Pancreas (tissue), 10 donors: ENCODE measurements at places on chromosomes 7 and 10. TPM values are rescaled to one million over a fixed set of nuclear protein-coding genes. Genes with fewer than 3 reads are reported as not detected.
A peak's percentile ranks its signal among the peaks of the same experiment; 100 is the strongest.

The WBP1L gene
- 18.7 TPM for total RNA-seq

- DNase-seq, result peak; percentile 78
Observed at GRCh38 chr7:54932818-54933543, 85.8 kb upstream of the EGFR start.

The NKX6-2 gene
- not detected for total RNA-seq

The FOXI2 gene
- 0.22 TPM for total RNA-seq

- DNase-seq, result no peak
Observed at GRCh38 chr7:54814401-54814800, 55.4 kb upstream of the SEC61G start.

- DNase-seq, result no peak
Observed at GRCh38 chr7:40425696-40426095, 290.9 kb downstream of the SUGCT start.

DNA sequence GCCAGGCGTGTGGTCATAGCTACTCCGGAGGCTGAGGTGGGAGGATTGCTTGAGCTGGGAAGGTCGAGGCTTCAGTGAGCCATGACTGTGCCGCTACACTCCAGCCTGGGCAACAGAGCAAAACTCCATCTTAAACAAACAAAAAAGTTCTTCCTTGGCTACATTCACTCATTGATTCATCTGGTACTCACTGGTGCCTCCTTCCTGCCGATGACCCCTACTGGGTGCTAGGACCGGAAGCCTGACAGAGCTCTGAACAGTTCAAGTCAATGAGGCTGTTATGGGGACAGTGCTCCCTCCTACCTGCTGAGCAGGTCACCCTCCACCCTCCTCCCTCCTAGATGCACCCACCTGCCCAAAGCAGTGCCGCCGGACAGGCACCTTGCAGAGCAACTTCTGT, 4.9 kb downstream of the PCOLCE start:
- DNase-seq, result no peak

DNA sequence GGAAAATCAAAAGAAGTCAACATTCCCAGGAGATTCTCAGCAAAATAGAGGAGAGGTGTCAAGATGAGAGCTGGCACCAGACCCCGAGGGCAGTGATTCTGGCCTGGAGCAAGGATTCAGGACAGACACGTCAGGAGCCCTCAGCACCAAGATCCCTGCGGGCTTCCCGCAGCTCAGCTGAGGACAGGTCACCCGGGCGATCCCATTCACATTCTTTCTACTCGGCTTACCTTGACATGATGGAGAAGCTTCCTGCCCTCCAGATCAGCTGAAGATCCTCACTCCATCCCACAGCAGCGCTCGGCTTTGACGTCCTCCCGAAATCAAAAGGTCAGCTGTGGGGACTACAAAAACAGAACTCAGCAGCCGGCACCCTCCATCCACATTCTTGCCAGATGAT, 139.1 kb downstream of the DLG5 start:
- no peak for DNase-seq

GRCh38 chr10:104658067-104658466, 17.0 kb downstream of the SORCS3 start:
- no peak for DNase-seq

DNA sequence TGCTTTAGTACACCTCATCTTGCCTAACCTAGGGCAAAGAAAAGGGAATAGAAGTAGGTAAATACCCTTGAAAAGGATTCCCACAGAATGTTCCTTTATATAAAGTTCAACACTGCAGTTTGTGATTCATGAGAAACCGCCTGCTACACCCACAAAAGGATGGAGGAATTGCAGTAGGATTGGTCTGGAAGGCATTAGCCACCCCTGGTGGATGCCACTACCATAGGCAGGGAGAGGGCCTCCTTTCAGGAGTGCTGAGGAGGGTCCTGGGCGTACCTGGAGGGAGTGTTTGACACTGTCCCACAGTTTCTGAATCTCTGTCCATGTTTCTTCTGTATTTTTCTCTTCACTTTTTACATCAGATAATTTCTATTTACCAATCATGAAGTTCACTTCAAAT, 221.8 kb upstream of the TMEM72 start:
- DNase-seq, result no peak

- DNase-seq, result no peak
Observed at GRCh38 chr10:110859973-110860376, 11.8 kb upstream of the PDCD4 start.

- DNase-seq, result peak; percentile 35
Observed at GRCh38 chr7:2048531-2048930, 184.2 kb downstream of the MAD1L1 start.

- no peak for DNase-seq
Observed at GRCh38 chr10:88954458-88955083, 2.0 kb upstream of the ACTA2 start.

The BLNK gene
- 25.8 TPM for total RNA-seq
